ENCODE measurements at places on chromosomes 5 and 9.
A peak's percentile ranks its signal among the peaks of the same experiment; 100 is the strongest.

- no peak for DNase-seq
Observed at GRCh38 chr5:848671-849111, 2.1 kb downstream of the ZDHHC11 start.

- DNase-seq = no peak
Observed at GRCh38 chr9:11159318-11159862, 546.6 kb upstream of the PTPRD start.

DNA sequence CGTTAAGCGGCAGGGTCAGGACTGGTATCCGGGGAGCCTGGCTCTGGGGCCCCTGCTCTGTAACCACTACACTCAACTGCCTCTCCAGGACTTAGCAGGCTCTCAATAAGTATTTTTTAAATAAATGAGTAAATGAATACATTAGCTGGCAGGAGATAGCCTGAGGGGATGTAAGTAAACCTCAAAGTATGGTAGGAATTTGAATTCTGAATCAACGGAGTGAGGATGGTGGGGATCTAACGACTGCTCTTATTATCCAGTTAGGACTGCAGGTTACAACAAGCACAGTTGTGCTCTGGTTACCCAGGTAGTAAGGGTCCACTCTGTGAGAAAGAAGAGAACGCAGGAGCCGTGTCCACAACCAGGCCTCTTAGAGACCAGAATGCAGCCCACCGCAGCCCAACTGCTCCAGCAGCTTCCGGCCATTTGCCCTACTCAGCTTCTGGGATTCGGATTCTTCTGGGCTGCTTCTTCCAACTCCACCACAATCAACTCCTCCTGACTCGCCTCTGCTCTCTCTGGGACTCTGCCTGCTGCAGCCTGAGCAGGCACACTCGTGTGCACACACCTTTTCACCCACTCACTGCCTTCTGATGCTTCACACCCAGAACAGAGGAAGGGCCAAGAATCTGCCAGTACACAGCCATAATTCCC is 52.6 kb downstream of the MED27 start:
- no peak for DNase-seq

- no peak for DNase-seq
Observed at GRCh38 chr5:167317884-167318283, 973.6 kb upstream of the WWC1 start.

- no peak for DNase-seq
Observed at GRCh38 chr9:27151693-27152404, 42.8 kb downstream of the TEK start.

DNA sequence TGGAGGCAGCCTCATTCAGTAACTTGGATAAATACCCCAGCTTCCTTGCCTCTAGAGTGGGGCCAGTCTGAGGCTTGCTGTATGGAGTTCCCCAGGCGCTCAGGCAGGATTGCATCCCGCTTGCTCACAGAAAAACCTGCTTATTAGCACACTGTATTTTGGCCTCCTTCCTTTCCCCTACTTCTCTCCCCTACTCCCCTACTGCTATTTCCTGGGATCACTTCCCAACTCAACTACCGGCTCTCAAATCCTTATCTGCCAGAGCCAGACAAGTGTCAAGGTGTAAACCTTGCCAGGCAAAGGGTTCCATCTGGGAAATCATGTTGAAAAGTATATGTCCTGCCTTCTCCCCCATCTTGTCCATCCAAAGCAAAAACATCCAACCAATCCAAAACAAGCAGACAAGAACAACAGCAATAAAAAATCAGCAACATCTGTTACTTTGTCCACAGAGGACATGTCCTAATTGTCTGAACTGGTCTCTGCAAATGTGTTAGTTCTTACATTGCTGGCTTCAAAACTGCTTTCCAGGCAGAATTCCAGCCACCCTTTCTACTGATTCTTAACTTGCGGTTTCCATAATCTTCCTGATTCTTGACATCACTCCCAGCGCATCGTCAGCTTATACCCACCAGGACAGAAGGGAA is 164.1 kb upstream of the SEMA6A start:
- no peak for DNase-seq

DNA sequence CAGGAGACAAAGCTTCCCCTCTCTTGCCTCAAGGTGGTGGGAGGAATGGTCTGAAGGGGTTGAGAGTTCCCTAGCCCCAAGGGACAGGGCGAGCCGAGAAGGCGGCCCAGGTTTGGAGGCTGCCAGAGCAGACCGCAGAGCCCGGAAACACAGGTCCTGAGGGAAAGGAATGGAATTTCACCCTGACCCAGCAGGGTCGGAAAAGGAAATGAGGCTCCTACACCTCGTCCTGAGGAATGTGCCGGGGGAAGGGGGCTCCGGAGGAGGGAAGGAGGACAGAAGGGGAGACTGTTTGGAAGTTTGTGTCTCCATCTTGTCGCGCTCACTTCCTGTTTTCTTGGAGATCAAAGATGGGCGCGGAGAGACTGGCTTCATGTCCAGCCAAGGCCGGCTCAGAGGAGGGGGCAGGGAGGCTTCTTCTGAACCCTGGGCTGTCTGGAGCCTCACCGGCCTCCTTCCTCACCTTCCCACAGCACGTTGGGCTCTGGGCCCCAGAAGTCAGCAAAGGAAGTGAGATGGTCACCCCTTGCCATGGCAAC is 9.6 kb downstream of the ENG start:
- no peak for DNase-seq

DNA sequence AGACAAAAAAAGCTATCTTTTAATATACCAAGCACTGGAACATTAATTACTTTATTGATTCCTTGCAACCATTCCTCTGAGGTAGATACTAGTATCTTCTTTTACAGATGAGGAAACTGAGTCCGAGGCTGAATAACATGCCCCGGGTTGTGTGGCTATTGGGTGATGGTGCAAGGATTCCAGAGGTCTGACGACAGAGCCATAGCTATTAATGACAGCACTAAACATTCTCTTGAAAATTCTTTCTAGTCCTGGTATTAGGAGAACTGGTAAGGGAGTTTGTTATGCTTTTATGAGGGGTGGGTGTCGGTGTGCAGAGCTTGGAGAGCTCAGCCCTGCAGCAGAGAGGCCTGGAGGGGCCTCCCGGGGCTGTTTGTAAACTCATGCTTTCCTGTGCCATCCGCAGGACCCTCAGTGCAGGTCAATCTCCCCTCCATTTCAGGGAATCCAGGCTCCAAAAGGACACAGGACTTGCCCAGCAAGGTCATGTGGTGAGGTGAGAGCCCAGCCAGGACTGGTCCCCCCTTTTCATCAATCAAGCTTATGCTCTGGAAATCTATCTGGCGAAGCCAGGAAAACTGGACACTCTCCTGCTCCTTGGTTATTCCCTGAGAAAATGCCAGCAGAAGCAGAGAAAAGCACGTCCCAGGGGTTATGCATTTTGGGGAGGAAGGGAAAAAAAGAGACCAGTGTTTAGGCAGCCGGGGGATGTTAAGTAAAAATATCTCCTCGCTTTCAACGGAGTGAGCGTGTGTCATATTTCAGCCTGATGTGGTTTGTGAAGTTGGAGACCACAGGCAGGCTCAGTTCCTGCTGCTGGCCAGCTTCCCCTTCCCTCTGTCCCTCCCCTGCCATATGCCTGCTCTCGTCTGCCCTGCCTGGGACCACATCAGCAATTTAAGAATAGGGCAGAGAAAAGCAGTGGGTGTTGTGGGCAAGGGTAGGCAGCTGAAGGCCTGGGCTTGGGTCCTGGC is 3.7 kb downstream of the GSN start:
- no peak for DNase-seq

DNA sequence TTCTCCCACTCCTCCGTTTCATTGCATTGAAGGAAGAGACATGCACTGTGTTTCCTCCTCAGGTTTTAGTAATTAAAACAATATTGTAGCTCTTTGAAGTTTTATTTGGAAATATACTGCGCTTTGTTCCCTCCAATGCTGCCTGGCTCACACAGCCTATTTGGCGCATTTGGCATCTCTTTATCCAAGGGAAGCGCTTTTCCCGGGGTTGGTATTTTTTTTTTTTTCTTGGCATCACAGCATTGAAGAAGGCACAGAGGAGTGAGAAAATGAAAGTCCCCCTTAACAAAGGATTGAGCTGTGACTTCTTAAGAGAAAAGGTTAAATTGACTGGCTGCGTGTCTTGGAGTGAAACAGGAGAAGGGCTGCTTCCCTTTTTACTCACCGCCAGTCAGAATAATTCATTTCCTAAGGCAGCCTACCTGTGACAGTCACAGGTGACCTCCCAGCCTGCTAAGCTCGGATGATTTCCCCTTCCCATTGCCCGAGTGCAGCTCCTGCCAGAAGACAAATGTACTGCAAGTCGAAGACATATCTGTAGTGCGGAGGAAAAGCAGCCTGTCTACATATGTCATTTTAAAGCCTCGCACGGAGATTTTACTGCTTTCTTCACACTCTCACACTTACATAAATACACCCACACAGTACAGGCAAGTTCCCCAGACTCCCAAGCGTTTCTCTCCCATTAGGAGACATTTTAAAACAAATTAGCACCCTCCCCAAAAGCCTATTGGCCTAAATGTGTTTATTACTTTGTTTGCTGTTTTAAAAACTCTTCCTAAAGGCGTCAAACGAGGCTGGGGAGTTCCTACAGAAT is 665.5 kb upstream of the ZNF608 start:
- DNase-seq = no peak

- DNase-seq = no peak
Observed at GRCh38 chr9:134317790-134318414, 8.4 kb upstream of the RXRA start.

DNA sequence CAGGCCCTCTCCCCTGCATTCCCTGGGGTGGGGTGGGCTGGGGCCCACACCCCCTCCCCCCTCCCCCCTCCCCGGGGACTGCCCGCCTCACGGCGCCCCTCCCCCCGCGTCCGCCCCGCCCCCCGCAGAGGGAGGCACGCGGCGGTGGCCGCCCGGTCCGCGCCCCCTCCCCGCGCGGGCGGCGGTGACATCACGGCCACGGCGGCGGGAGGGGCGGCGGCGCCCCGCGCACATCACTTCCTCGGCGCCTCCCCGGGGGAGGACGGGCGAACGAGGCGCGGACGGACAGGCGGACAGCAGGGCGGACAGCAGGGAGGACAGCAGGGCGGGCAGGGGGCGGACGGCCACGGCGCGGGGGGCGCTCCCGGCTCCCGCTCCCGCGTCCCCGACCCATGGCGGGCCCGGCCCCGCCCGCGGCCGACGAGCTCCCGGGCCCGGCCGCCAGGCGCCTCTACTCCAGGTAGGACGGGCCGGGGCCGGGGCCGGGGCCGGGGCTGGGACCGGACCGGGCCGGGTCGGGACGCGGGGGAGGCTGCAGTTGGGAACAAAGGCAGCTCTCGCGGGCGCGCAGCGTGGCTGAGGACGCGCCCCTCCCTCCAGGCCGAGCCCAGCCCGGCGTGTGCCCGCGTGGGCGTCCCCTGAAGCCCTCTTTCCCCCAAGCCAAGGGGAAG is at the start of gene GPSM1:
Gene GPSM1, plus strand, starts transcription at position 236 of the 671 bp plus-strand sequence. Its CDS starts 157 bp downstream, at position 393.
- peak; percentile 47 for DNase-seq

DNA sequence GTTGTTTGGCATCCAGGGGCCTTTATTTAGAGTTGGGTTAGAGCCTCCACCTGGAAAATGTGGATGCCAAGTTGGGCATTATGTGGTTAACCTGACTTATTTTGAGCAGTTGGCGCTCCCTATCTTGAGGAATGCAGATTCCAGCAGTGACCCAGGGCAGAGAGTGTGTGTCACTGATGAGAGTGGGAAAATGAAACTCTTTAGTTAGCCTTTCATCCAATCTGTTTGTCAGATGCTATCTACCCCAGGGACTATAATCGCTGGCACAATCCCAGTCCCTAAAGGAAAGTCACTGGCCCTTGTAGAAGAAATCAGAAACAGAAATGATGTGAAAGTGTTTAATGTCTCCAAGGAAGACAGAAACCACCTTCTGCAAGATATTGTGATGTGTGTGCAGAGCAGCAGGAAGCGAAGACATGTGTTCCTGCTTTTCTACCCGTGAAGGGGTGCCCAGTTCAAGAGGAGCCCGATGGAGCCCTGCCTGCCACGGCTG is 10.2 kb upstream of the STING1 start:
- no peak for DNase-seq

- DNase-seq = no peak
Observed at GRCh38 chr9:81317223-81317622, 372.1 kb downstream of the TLE1 start.

DNA sequence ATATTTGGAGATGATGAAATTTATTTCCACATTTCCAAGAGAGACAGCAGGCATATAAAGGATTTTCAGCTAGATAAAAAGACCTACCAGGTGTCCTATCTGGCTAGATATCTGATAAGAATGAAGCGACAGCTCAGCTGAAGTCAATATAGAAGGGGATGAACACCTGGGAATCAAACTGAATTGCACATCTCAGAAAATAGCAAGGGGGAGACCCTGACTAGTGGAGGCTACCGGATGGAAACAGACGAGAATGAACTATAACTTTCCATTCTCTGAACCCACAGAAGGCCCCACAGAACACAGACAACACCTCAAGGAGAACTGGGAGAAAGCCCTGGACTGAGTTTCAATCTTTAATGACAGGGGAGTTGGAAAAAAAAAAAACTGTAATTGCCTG is 51.1 kb downstream of the CPLANE1 start:
- DNase-seq = no peak

DNA sequence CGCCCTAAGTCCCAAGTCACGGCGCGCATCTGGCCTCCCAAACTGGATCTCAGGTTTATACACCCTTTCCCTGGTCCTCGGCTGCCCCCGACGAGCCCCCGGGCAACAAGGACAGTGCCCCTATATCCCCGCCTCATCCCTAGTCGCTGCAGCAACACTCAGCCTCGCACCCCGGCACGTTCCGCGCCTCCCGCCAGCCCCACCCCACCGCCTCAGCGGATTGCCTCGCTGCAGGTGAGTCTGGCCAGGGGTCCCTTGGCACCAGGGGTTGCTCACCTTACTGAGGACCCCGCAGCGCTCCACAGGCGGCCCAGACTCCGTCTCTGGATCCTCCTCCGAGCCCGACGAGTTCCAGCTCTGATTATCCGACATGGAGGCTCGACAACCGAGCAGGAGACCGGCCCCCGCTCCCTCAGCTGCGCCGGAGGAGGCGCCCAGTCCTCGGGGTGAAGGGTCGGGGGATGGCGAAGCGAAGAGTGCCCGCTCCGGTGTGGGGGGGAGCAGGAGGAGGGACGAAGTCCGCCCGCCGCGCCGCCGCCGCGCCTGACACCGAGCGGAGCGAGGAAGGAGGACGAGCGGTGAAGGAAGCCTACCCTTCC is 494 bp downstream of the CERT1 start:
- DNase-seq = peak; percentile 52

GRCh38 chr9:5978523-5978922 is 36.9 kb downstream of the RANBP6 start:
- no peak for DNase-seq

DNA sequence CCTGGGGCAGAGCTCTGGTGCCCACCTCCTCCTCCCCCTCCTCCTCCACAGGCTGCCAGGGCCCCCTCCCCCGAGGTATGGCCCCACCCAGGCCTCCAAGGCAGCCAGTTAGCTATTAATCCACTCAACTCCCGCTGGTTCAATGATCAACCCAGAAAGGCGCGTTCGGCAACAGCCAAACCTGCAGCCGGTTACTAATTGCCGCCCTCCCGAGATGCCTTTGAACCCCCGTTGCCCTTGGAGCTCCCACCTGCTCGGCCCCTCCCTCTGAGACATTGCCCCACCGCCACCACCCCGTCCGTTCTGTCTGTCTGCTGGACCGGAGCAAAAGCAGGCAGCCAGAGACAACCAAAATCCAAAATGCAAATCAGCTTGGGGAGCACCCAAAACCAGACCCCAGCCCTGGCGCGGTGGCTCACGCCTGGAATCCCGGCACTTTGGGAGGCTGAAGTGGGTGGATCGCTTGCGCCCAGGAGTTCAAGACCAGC is 25.8 kb downstream of the NOTCH1 start:
- DNase-seq = no peak

GRCh38 chr5:124751031-124751430 is 4.6 kb upstream of the ZNF608 start:
- DNase-seq = no peak

Measured in stimulated activated CD8-positive, alpha-beta memory T cell treated with anti-CD3 and anti-CD28 coated beads, Interleukin-4, amount 100 ng/mL, for 48 hours (primary cell).